Substantia nigra (tissue), 51 donors: ENCODE measurements at places on chromosomes 7 and 10.

DNA sequence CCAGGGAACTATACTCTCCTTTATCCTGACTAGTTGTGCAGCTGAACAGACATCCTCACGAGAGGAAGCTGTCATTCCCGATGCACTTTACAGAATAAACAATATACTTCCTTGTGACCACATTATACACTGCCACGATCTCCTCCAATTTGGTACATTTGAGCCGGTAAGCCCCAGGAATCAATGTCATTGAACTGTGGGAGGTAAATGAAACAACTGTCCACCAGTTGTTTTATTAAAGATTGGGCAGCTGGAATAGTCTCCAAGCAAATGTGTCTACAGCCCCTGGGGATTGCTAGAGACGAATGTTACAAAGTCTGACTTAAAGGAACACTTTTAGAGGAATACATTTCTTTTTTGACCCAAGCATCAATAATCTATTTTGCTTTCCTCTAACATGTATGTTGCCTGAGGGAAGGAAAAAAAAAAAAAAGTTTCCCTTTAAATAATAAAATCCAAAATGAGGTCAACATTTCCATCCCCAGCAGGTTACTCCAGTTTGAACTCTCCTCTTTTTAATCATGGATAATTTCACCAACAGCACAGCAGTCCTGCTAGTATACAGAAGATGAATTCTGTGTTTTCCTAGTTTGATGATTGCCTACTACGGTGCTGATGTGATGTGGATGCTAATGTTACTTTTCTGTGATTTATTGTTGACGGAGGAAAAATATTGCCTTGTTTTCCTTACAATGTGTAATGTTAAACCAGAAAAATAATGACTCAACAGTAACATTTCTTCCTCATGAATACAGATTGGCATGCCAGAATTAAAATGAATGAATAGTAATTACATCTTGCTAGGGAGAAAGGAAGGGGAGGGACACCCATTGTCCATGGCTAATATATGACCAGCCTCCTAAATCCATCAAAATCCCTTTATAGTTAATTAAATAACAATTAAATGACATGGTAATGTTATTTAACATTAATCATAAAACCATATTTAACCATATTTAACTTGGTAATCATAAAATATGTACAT is 360.9 kb downstream of the NEBL start:
- no peak for DNase-seq

DNA sequence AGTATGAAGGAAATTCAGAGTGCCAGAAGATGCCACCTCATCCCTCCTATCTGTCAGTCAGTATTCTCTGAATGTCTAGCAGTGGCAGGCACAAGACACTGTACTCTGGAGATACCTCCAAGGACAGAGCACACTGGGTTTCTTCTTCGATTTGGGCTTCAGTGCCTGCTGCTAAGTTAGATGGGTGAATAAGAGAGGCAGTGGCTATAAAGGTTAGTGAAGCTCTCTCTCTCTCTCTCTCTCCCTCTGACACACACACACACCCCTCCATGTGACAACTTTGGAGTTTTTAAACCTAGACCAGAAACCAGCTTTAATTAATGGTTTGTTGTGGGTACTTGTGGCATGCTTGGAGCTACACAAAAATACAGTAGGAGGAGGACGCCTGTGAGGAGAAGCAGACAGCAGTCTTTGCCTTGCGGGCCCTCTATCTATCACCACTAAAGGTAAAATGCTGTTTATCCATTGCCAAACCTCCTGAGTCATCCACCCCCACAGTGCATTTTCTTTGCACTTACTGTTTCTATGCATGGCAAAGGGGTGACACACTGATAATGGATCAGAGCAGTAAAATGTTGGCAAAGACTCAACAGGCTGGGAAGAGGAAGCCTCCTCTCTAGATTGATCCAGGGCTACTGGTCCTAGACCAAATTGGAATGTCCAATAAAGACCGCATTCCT is 102.5 kb downstream of the TRIL start:
- no peak for DNase-seq

GRCh38 chr10:11546581-11546980 is 64.9 kb downstream of the USP6NL start:
- DNase-seq: no peak

DNA sequence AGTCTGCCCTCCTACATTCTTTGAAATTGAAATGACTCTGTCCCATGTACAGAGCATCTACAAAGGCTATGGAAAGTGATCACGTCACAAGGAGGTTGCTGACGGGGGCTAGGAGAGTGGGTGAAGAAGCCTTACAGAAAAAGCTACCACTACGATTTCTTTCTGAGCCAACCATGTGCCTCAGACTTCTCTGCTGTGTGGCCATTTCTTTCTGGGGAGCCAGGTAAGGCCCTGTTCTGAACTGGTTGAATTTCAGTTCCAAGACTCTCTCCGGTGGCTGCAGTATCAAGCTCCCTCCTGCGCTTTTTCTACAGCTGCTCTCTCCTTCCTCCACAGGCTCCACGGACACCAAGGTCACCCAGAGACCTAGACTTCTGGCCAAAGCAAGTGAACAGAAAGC is 112.5 kb upstream of the PRSS1 start:
- no peak for DNase-seq

DNA sequence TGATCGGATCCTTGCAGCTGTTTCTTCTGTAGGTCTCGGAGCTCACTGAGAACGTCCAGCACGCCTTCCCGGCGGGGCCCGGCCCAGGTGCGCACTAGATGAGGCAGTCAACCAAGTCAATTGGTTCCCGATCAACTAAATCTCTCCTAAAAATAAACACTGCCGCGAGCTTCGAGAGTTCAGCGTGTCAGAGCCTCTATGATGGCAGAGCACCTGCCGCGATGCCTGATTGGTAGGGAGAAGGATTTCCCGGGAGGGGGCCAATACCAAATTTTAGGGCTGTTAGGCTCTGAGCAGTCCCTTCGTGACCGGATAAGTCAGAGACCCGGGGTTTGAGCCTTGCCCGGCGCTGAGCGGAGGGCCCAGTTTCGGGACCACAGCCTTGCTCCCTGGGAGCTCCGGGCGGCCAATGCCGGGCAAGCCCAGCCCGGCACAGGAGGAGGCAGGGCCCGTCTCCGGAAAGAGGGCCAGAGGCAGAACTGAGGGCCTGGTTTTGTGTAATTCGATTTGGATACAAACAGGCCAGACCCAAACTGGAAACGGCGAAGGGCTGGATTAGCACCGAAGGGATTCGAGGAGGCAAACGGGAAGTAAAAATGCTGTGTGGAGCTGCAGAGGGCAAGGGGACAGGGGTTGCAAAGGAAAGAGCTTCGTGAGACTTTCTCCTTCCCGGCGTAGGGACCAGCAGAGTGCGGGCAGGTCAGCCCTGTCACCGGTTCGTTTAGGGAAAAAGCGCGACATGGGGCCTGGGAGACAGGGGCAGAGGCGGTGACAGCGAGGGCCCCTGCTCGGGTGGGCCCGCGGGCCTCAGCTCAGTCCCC is 569 bp downstream of the SLC26A5 start:
- DNase-seq: no peak
